ENCODE measurements at places on chromosomes 3 and 15.
A peak's percentile ranks its signal among the peaks of the same experiment; 100 is the strongest.

- DNase-seq: no peak
Measured at GRCh38 chr3:88640581-88640980, 466.8 kb upstream of the EPHA3 start.

GRCh38 chr3:135271177-135272025 is 476.3 kb downstream of the EPHB1 start:
- DNase-seq: no peak

DNA sequence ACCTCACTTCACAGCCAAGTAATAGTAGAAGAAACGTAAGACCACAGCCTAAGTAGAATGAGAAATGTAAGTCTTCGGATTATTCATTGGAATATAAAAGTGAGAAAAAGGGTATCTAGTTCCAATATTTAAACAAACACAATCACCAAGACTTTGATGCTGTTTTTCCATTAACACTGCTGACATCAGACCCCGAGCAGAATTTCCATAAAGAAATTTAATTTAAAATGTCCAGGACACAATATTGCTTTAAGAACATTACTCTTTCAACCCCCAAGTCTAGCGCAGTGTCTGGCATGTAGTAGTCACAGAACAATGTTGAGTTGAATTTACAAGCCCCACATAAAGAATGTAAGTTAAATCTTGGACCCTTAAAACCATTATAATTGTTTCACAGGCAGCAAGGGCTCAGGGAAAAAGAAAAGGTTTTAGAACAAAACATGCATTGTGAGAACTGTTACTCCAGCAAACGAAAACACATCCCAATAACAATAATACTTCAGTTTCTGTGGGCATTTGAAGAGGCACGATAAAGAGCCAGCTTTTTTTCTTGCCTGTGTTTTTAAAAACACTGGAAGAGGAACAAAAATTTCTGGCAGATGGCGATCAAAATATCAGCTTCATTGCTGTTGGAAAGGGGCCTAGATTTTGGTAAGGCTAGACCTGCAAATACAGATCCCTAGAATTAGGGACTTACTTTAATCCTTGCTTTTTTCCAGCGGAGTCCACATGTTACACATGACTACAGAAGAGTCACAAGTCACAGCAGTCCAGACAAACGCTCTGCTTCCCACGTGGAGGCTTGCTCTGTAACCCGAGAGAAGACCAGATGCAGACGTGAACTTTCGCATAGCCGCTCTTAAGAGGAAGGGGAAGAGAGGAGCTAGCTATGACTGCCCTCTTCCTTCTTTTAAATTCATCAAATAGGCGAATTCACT is 77.9 kb upstream of the IGSF10 start:
- no peak for DNase-seq

- no peak for DNase-seq
Measured at GRCh38 chr15:67385971-67386370, 131.4 kb downstream of the IQCH start.

GRCh38 chr15:97678656-97679055 is 281.8 kb upstream of the ARRDC4 start:
- no peak for DNase-seq

GRCh38 chr3:57582474-57583168 is 14.5 kb downstream of the ARF4 start:
- DNase-seq: no peak

- DNase-seq: no peak
Measured at GRCh38 chr3:104951426-104951825, 415.3 kb upstream of the ALCAM start.

DNA sequence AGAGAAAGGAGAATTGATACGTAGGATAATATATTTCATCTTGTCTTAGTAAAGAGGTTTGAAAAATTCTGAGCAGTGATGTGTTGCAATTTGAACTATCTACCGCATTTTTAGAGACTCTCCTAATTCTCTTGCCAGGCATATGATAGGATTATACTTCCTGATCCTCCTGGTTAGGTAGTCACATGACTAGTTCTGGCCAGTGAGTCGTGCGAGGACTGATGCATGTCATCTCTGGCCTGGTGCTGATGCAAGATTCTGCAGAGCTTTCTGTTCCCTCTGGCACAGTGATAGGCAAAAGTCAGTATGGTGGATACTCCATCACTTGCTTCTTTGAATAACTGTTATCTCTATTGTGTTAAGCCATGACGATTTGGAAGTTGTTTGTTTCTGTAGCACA is 277.6 kb upstream of the NAALADL2 start:
- no peak for DNase-seq

- no peak for DNase-seq
Measured at GRCh38 chr3:13716540-13717221, 163.2 kb downstream of the WNT7A start.

DNA sequence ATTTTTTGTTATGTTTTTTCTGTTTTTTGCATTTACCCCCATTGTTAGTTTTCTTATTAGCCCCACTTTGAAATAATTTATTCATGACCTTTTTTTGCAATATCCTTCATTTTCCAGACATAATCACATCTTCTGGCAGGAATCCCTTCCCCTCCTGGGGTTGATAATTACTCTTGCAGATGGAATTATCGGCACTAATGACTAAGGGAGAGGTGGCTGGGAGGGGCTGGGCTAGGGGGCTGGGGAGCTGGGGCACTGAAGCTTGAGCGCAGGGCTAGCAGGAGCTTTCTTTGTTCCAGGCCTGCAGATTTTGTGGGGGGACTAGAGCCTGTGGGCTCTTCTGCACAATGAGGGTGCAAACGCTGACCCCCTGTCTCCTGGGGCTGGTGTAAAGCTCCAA is 77.8 kb downstream of the RAB11A start:
- DNase-seq: no peak

DNA sequence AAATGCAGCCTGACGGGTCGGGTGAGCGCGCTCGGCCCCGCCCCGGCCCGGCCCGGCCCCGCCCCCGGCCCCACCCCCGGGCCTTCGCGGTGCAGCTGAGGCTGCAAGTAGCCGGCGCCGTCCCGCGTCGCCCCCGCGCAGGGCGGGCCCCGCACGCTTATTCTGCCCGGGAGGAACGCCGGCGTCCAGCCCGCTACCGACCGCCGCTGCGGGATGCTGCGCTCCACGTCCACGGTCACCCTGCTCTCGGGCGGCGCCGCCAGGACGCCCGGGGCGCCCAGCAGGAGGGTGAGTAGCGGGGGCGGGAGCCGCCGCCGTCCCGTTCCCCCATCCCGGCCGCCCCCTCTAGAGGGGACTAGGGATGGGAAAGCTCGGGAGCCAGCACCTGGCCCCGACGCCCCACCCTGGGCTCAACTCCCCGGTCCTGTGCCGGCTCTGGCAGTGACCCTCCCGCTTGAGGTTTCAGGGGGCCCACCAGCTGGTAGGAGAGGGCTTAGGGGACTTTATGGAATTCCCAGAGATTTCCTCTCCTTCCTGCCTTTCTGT is at the start of gene MYZAP:
MYZAP (plus strand) TSS at position 83 of the 546 bp plus-strand sequence; CDS start at position 214, 131 bp downstream.
- peak; percentile 48 for DNase-seq

- peak; percentile 45 for DNase-seq
Measured at GRCh38 chr3:123066896-123067688, at the start of gene PDIA5. TSS of gene PDIA5 (plus strand) at chr3:123067025. CDS start at chr3:123067165, 140 bp downstream.

GRCh38 chr3:191005790-191006189 is 143.3 kb upstream of the GMNC start:
- DNase-seq: no peak

- no peak for DNase-seq
Measured at GRCh38 chr15:24761704-24762302, 86.2 kb downstream of the NPAP1 start.

DNA sequence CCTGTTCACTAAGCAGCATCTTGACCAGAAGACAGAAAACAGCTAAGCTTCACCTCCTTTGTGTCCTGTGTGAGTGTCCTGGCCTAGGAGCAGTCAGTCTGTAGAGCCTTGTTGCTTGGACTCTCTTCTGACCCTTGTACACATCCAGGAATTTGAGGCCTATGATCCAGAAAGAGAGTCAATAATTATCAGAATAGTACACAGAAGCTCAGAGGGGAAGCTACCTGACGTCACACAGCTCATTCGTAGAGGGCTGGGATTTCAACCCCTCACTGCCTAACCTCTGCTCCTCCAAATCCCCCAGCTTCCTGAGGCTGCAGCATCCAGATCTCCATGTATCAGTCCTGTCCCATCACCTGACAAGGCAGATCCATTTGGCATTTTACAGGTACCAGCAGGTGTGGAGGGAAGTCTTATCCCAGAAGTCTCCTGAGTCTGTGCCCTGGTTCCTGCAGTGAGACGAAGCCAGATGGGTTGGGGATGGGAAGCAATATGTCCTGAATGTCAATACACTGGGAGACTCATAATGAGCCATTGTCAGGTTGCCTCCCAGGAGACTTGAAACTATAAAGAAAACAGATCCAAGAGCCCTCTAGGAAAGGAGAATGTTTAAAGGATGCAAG is 203.1 kb downstream of the MINAR1 start:
- DNase-seq: no peak

DNA sequence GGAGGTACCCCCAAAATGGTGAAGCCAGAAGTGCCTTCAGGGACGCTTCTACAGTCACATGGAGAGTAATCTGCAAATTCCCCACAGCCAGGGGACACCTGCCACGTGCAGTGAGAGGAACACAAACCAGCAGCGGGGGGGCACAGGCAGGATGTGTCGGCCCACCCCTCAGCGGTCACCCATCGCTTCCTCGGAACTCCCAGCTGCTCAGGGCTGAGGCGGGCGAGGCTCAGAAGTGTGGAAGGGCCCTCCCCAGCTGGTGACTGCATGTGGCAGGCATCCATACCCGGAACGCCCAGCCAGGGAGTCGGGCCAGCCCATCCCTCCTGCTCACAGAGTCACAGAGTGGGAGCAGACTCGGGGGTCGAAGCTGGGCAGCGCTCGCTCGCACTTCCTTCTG is 63.7 kb downstream of the SLC12A8 start:
- DNase-seq: peak; percentile 36

GRCh38 chr3:165643425-165643824 is 193.8 kb downstream of the BCHE start:
- no peak for DNase-seq

Measured in CD4-positive, alpha-beta T cell treated with Interleukin-4 for 1 hour (primary cell).